Naive B cell (primary cell): ENCODE measurements at places on chromosomes 11 and 22.
A peak's percentile ranks its signal among the peaks of the same experiment; 100 is the strongest.

GRCh38 chr11:72352859-72353551 is 81.3 kb downstream of the CLPB start:
- DNase-seq: no peak

- peak; percentile 21 for DNase-seq
Measured at GRCh38 chr11:20388096-20389055, 860 bp downstream of the PRMT3 start.

DNA sequence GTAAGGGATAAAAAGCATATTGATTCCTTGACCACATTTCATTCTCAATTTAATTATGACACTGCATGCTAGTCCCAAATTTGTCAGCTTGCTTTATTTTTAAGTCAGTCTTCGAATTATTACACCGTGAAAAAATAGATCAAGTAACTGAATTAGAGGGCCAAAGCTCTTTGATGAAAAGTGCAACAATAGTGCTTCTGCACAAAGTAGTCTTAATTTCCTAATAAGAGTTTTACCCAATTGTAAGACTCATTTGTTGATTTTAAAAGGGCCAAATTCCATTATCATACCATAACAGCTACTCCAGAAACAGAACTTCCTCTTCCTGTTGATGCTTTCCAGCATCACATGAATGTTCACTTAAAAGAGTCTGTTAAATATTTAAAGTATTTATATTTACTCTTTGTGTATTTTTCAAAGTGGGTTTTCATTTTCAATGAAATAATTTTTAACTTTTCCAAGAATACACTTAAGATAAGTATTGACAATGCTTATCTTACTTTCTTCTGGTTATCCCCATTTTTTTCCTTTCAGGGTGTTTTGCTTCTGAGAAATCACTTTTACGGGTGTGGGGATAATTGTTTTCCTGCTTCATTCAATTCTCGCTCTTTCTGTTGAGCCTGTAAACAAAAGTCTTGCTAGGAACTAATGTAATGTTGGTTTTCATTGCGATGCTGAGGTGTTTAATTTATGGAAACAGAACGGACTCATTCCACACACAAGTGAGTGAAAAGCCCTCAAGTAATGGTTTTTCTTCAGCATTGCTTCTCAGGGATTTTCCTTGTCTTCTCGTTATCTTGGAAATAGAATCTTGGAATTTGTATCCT is 2.1 kb downstream of the ARHGEF12 start:
- DNase-seq: no peak

GRCh38 chr11:92362989-92363388 is 138.4 kb downstream of the FAT3 start:
- DNase-seq: no peak

- DNase-seq: peak; percentile 15
Measured at GRCh38 chr11:78203184-78203583, 14.5 kb downstream of the USP35 start.

- DNase-seq: no peak
Measured at GRCh38 chr11:16225623-16226022, 130.7 kb downstream of the SOX6 start.

DNA sequence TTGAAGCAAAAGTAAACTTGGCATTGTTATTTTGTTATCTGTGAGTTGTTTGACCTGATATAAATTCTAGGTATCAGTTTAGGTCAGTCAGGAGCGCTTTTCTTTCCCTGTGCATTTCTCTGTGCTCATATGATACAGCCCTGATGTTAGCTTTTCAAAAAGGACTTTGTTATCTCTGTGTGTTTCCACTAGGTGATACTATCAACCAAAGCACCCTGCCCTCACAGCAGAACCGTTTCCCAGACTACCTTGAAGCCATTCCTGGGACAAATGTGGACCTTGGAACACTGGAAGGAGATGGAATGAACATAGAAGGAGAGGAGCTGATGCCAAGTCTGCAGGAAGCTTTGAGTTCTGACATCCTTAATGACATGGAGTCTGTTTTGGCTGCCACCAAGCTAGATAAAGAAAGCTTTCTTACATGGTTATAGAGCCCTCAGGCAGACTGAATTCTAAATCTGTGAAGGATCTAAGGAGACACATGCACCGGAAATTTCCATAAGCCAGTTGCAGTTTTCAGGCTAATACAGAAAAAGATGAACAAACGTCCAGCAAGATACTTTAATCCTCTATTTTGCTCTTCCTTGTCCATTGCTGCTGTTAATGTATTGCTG is 87.7 kb upstream of the BIRC3 start:
- DNase-seq: no peak

DNA sequence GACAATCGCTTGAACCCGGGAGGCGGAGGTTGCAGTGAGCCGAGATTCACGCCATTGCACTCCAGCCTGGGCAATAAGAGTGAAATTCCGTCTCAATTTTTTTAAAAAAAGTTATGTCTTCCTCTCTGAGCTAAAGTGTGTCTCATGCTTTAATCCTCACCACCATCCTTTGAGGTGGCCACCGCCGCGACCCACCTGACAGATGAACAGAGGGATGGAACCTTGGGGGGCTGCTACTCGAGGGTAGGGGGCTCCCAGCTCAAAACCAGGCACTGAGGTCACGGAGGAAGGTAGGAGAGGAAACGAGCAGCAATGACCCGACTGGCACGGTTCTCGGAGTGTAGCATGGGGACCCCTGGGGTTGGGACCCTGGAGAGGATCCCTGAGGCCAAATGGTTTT is 10.7 kb upstream of the POLDIP3 start:
- no peak for DNase-seq

GRCh38 chr22:37336579-37336978 is 54.3 kb downstream of the CYTH4 start:
- no peak for DNase-seq

DNA sequence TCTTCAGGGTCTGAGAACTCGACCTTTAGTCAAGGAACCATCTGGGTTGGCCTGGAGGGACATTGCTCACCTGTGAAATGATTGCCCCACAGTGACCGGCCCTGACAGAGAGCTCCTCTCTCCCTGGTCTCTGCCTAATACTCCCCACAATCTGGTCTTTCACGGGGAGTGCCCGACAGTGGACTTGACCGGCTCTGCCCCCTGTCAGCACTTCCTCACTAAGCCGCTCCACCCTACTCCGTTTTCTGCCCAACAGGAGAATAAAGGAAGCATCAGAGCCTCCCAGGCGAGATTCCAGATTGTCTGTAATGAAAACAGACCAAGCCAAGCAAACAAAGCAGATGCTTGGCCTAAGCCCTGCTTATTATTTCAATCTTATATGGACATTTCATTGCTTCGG is 87.8 kb downstream of the FBXO7 start:
- no peak for DNase-seq
